Activated T-helper 1 cell treated with Interleukin-2 at 50 U/mL for 16 hours (primary cell): ENCODE measurements at places on chromosomes 12 and 14.

- no peak for DNase-seq
Measured at GRCh38 chr12:54059668-54060067, 6.0 kb downstream of the HOXC4 start.

- no peak for DNase-seq
Measured at GRCh38 chr14:94392510-94392935, 4.1 kb upstream of the SERPINA1 start.

DNA sequence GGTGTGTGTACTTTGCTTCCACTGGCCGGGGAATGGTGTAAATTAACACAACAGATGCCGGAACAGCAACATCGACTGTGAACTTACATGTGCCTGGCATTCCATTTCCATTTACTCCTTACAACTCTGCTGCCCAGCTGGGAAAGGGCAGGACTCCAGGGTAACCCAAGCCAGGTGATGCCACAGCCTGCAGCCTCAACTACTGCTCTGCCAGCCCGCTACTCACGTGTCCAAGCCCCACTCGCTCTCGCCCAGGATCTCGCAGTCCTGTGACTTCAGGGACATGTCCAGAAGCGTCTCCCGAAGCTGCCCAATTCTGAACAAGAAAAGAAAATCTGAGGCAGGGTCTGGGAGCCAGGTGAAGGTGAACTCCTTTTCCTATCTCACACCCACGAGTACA lies 10.7 kb downstream of the ABCD4 start:
- DNase-seq, result no peak

- DNase-seq, result no peak
Measured at GRCh38 chr12:46892887-46893286, 67.1 kb upstream of the SLC38A4 start.

GRCh38 chr12:112447106-112447505 lies 28.4 kb downstream of the PTPN11 start:
- DNase-seq, result no peak

DNA sequence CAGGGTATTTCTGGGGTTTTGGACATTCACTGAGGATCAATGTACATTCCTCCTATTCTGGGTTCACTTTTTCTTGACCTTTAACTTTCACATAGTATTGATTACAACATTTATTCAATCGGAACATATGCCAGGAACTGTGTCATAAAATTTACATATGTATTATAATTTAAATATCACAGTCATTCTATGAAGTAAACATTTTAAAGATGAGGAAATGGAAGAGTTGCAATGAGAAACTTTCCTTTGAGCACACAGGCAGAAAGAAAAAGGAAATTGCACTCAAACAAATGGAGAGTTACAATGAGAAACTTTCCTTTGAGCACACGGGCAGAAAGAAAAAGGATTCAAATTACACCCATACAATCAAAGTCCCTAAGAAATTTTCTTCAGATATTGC lies 3.1 kb downstream of the MUCL1 start:
- no peak for DNase-seq
